ENCODE measurements at places on chromosomes 6 and 20.

- no peak for DNase-seq
Observed at GRCh38 chr6:7451326-7451725, 61.7 kb downstream of the RIOK1 start.

DNA sequence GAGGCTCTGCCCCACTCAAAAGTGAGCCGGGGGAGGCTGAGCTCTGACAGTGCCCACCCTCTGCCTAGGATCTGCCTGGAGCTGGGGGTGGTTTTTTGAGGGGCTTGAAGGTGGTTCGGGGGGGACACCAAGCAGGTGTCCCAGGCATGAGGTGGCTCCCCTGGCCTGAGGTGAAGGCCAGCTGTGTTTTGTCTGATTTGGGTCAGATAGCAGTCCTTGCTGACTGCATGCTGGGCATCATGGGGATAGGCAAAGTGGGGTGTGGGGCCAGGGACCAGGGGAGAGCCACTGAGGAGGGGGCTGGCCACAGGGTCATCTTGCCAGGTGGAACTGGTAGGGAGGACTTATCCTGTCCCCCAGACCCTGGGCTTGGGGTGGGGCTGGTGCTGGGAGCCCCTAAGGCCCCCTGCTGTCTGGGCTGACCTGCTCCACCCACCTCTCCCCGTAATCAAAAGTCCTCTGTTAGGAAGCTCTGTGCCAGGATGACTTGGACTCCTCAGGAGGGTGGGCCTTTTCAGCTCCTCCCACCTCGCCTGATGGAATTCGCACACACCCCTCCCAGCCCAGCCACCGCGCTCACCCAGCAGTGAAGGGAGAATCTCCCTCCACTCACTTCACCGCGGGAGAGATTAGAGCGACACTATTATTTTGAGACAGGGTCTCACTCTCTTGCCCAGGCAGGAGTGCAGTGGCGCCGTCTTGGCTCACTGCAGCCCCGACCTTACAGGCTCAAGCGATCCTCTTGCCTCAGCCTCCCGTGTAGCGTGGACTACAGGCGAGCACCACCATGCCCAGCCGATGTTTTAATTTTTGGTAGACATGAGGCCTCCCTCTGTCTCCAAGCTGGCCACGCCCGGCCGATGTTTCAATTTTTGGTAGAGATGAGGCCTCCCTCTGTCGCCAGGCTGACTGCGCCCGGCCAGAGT lies 1.5 kb upstream of the COL9A3 start:
- DNase-seq, result no peak

GRCh38 chr6:147053311-147053921 lies 150.8 kb upstream of the STXBP5 start:
- DNase-seq, result no peak

DNA sequence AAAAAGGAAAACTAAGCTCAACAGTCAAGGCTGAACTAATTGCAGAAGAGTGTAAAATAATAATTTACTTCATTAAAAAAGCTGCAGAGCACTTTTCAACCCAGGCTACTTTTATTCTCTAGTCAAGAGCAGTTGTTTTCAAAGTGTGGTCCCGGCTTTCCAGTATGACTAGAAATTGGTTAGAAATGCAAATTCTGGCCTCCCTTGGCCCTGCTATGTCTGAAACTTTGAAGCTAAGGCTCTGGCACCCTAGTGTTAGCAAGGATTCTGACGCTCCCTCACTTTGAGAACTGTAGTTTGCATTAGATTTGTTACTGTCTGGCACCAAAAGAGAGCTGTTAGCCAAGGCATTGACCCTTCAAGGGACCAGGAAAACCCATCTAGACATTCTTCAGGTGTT lies 9.5 kb upstream of the NXT1 start:
- DNase-seq, result no peak

GRCh38 chr6:75431379-75431778 lies 62.2 kb downstream of the FILIP1 start:
- no peak for DNase-seq

- no peak for DNase-seq
Observed at GRCh38 chr6:79425589-79426311, 111.5 kb downstream of the LCA5 start.

GRCh38 chr6:105484238-105485161 lies 81.6 kb upstream of the PREP start:
- peak; percentile 25 for DNase-seq

- DNase-seq, result no peak
Observed at GRCh38 chr20:25346349-25346748, 44.3 kb downstream of the ABHD12 start.

DNA sequence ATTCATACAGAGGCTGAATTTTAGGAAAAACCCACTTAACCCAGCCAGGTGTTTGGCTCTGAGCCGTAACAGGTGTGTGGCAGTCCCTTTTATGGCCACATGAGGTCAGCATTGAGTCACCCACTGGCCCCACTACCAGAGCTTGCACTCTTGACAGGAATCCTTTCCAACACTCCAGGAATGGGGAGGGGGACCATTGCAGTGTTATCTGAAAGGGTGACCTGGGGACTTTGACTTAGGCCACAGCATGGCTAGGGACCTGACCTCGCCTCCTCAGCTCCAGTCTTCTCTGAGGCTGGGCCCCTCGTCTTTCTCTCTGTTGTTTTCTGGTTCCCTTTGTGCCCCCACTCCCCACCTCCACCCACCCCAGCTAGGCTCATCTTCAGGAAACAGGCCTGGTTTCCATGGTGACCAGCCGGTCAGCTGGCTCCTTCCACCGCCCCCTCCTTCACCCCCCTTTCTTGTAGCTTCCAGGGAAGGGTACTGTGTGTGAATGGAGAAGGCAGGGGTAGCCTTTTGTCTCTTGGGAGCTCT lies 2.1 kb upstream of the TMEM151B start:
- peak; percentile 79 for DNase-seq

GRCh38 chr20:41424011-41424410 lies 57.4 kb upstream of the EMILIN3 start:
- no peak for DNase-seq

- no peak for DNase-seq
Observed at GRCh38 chr20:38225900-38226263, 34.7 kb downstream of the KIAA1755 start.

- no peak for DNase-seq
Observed at GRCh38 chr6:27478141-27478705, 5.3 kb upstream of the ZNF184 start.

DNA sequence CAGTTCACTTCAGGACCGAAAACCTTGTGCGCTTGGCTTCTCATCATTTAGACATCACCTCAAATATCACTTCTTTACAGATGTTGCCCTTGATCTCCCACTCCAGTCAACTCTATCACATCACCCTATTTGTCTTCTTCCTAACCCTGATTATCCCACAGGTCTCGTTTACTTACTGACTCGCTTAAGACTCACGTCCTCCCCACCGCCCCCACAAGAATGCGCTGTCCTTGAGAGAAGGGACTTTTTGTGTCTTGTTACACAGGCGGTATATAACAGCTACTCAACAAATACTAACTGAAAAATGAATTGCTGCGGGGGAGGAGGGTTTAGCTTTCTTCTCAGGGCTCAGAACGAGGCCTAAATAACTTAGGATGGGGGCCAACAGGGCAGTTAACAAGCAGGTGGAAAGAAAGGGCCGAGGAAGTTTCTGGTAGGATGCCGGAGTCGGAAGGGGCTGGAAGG lies 527 bp downstream of the TOMM34 start:
- no peak for DNase-seq

GRCh38 chr6:135796643-135797305 lies 54.7 kb upstream of the PDE7B start:
- no peak for DNase-seq

- no peak for DNase-seq
Observed at GRCh38 chr20:914727-915498, 1.2 kb downstream of the ANGPT4 start.

GRCh38 chr6:3523966-3524365 lies 67.1 kb upstream of the SLC22A23 start:
- DNase-seq, result no peak

All from thymus (tissue), 14 donors.